ENCODE measurements at places on chromosomes 2 and 18.

DNA sequence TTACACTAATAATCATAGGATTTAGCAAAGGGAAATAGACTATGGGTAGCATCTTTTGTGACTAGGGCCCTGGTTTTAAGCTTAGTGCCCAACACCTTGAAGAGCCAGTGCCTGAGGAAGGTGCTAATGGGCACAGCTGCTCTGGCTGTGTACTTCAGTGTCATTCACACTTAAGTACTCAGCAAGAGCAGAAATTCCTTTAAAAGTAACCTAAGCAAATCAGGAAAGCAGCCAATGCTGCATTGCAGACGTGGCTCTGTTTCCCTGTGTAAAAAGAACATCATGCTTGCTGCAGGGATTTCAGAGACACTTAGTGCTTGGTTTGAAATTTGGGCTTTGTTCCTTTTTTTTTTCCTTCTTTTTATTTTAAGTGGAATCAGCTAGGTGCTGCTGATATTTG, 505.4 kb downstream of the SUCLG1 start:
- no peak for DNase-seq

DNA sequence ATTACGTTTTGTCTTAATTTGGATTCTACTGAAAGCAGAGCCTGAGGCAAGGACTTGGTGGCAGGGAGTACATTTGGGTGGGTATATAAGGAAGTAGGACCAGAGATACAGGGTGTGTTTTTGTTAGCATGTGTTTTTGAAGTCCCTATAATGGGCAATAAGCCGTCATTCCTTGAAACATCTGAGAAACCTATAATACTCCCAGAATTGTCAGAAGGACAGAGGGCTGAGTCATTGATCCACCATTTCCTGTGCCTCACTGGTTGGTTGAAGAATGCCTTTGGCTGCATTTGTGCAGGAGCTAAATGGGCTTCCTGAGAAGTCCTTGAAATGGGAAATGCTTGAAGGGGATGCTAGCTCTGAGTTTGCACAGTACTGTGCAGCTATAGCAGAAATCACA, 281.8 kb upstream of the ZEB2 start:
- DNase-seq = no peak

DNA sequence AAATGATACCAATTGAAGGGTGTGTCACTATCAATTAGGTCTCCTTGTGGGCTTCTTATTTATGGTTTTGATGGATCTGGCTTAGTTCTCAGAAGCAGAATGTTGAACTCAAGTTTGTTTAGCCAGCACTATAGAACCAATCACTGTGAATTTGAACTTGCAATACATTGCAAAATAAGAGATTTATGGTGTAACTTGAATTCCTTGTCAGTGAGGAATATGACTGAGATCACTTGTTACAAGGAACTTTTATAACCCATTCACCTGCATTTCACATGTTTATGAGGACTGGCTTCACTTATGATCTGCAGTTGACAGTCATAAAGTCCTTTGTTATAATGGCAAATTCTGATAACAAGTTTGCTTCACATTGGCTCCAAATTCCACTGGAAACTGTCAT, 9.8 kb downstream of the GATA6 start:
- no peak for DNase-seq

DNA sequence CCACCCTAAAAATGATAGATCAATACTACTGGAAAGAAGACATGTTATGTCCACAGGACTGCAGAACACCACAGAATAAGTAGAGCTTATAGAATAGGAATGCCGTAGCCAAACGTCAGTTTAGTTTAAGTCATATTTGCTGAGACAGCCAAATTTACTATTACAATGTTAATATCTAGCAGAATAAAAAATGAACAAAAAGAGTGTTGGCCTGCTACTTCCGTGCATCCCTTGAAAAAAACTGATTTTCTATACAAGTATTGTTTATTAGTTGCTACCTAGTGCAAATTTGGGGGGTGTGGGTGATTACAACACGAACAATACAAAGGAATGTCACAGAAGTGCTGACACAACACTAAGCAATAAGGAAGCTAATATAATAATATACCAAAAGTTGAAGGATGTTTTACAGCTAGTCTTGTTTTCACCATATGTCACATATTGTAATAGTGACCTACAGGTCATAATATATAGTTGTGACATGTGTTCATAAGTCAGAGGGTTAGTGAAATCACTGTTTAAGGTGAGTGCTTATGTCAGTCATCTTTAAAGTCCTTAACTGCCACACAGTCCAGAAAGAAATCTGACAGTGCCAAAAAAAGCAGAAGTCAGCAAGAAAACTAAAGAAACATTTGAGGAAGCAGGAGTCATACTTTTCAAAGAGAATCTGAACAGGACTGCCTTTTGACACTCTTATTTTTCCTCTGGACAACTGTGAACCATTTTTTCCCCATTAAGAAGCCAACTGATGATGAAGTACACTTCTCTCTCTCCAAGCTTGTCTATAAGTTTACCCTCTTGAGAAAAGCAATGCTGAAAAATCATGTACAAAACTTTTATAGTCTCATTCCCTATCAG, 376.4 kb downstream of the ZEB2 start:
- DNase-seq = no peak

- no peak for DNase-seq
These were observed 2.8 kb downstream of the RHOB start for GRCh38 chr2:20449501-20450200.

DNA sequence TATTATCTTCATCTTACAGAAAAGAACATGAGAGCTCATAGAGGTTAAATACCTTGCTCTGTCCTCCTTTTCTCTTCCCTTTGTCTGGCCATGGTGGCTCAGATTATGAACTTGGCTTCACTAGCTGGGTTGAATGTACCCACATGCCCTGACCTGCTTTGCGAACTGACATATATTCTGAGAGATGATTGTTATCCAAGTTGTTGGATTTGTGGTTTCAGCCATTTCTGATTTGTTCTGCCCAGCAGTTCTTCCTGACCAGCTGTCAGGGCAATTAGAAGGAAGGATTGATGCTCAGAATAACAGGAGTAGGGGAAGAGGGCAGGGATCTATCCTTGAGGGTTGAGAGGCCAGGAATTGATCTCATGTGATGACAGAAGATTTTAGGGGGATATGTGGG, 236.8 kb upstream of the FAM98A start:
- no peak for DNase-seq

DNA sequence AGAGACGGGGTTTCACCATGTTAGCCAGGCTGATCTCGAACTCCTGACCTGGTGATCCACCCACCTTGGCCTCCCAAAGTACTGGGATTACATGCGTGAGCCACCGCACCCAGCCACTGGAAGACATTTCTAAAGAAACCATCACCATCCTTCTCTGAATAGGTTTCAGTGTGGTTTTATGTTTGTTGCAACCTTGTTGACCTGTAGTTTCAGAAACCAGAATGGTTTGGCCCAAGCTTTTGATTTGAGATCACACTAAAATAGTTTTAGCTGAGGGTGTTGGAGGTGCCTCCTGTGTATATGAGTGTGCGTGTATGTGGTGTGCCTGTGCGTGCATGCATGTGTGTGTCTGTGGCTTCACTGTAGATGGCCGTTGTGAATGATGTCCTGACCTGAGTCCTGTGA, 26.2 kb downstream of the INPP4A start:
- DNase-seq = no peak

DNA sequence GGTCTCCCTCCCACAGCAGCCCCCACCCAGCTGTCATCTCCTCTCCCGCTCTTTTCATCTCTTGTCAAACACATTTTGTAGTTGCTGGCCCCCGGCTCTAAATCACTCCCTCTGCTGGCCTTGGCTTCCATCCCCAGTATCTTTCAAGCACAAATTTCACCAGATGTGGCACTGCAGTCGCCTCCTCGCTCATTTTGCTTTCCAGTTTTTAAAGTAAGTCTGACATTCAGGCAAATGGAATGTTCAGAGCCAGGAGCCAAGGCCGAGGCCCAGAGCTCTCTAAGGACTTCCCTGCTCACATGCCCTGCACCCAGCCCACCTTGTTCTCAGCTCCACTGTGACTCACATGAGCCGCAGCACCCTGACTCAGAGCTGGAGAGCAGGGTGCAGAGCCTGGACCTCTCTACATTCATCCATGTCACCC, 158.4 kb downstream of the GALNT14 start:
- no peak for DNase-seq

GRCh38 chr2:141528990-141529389, 601.8 kb downstream of the LRP1B start:
- DNase-seq = no peak

DNA sequence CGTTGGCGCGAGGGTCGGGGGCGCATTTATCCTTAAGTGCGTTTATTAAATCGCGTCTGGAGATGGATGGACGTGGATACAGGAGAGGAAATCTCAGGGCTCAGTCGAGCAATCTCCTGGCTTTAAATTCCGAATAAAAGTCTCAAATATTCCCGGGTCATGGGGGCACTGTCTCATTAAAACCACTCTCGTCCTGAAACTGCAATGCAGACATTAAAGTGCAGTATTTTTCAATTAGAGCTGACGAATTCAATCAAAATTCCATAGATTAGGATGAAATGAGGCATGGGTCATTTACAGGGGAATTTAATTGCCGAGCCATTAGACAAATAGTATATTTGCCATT, 10.7 kb upstream of the GBX2 start:
- DNase-seq = no peak

GRCh38 chr18:49959176-49959575, 145.8 kb upstream of the ACAA2 start:
- DNase-seq = no peak

DNA sequence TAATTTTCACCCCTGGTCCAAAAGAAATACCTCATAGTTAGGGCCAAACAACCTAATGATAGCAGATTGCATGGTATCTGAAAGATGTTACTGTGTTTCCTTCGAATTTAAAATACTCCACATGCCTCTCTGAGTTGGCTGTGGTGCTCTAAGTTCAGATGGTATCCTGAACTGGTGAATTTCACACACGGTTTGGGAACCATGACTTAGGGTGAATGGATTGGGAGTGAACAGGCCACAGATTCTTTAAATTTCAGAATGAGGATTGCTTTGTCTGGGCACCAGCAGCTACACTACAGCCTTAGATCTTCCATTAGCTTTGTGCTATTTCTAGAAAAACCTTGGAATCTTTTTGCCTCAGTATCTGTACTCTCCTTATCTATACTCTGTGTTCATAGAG, 6.2 kb downstream of the GMCL1 start:
- DNase-seq = no peak

GRCh38 chr2:232410238-232410900, 3.7 kb downstream of the ALPG start:
- DNase-seq = no peak

- no peak for DNase-seq
These were observed 775.4 kb downstream of the TSN start for GRCh38 chr2:122530814-122531213.

- DNase-seq = no peak
These were observed 85.9 kb upstream of the CCBE1 start for GRCh38 chr18:59783138-59783537.

DNA sequence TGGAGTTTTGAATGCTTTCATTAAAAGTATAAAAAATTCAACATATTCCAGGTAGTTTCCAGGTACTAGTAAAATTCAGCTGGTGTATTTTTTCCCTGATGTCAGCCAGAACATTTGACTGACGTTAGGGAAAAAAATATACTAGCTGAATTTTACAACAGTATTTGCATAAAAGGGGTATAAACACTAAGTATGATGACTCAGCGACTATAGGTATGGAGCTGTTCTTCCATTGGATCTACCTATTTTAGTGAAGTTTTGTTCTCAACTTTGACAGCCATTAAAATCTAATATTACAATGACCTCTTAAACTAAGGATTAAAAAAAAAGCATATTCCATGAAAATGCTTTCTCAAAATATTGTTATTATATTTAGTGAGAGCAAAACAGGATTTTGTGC, 155.9 kb downstream of the FSHR start:
- DNase-seq = no peak

- no peak for DNase-seq
These were observed 73.1 kb upstream of the PDE1A start for GRCh38 chr2:182499706-182500470.

- no peak for DNase-seq
These were observed 49.7 kb upstream of the VWC2L start for GRCh38 chr2:214361116-214361515.

- no peak for DNase-seq
These were observed 118.7 kb upstream of the KCTD1 start for GRCh38 chr18:26667046-26667445.

DNA sequence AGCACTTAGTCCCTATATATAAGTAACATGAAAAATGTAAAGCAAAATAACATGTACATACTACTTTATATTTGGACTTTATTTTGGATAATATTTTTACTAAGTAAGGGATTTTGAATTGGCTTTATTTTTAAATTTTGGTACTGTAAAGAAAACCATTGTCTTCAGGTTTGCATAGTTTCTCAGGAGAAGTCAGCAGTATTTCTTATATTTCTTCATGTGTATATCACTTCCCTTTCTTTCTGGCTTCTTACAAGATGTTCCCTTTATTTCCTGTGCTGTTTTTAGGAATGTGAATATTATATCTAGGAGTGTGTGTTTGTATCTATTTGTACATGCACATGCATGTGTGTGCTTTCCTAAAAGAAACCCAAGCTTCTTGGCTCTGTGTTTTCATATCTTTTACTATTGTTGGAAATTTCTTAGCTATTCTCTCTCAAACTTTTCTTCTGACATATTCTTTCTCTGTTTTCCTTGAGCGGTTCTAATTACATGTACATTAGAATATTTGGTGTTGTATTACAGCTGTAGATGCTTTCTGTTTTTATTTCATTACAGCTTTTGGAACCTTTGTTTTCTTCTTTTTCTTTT, 1549.7 kb upstream of the ACVR2A start:
- no peak for DNase-seq

DNA sequence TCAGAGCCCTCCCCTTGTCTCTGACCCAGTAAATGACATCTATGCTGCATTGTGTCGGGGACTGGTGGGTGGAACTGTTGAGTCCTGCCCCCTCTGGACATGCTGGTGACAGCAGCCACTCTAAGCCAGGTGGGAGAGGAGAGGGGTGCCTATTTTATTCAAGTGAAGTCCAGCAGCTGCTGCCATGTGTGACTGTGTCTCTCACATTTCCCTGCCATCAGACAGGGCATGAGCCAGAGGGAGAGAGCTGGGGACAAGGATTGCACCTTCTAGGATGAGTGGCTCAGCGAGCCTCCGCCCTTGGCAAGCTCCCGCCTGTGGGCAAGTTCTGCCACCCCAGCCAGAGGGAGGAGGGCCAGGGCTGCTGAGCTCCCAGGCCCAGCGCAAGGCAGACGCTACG, 13.7 kb downstream of the NGEF start:
- DNase-seq = no peak

- DNase-seq = no peak
These were observed 55.0 kb downstream of the KIF1A start for GRCh38 chr2:240765007-240765406.

- no peak for DNase-seq
These were observed 6.5 kb upstream of the CAPN10 start for GRCh38 chr2:240579771-240580614.

DNA sequence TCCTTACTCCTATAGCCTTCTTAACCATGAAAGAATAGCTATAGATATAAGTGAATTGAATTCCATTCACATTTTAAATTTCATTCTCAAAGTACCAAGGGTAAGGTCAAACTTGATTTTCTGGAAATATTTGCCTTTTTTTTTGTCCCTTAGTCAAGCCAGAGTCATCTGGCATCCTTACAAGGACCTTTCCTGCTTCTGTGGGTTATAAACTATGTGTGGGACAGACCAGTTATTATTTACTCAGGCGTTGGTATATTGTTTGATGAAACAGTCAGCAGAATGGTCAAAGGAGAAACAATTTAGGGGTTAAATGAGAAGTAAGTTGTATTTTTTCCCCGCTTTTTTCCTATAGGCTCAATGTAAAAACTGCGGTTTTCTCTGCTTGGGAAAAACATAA, 1103.2 kb upstream of the ZEB2 start:
- DNase-seq = no peak

GRCh38 chr2:12501469-12502158, 215.1 kb upstream of the TRIB2 start:
- no peak for DNase-seq

GRCh38 chr2:47040651-47041050, 114.5 kb downstream of the STPG4 start:
- DNase-seq = no peak
